Activated CD4-positive, alpha-beta T cell treated with anti-CD3 and anti-CD28 coated beads, Interleukin-2, amount 10 ng/mL, durations not matched to agents 24 days and 14 days (primary cell): ENCODE measurements at places on chromosomes 6 and 20. TPM values are rescaled to one million over a fixed set of nuclear protein-coding genes. Genes with fewer than 3 reads are reported as not detected.
A peak's percentile ranks its signal among the peaks of the same experiment; 100 is the strongest.

- DNase-seq = no peak
Measured at GRCh38 chr6:145699462-145699861, 35.9 kb downstream of the EPM2A start.

DNA sequence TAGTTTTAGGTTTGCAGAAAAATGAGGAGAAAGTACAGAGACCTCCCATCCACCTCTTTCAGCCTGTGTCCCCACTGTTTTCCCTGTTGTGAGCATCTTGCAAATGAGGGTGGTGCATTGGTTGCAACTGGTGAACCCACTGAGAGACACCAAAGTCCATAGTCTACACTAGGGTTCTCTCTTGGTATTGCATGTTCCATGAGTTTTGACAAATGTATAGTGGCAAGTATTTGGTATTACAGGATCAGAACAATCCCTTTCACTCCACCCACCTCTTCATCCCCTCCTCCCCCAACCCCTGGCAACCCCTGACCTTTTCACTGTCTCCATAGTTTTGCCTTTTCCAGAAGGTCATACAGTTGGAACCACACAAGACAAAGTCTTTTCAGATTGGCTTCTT, 20.1 kb downstream of the ZNF831 start:
- no peak for DNase-seq

DNA sequence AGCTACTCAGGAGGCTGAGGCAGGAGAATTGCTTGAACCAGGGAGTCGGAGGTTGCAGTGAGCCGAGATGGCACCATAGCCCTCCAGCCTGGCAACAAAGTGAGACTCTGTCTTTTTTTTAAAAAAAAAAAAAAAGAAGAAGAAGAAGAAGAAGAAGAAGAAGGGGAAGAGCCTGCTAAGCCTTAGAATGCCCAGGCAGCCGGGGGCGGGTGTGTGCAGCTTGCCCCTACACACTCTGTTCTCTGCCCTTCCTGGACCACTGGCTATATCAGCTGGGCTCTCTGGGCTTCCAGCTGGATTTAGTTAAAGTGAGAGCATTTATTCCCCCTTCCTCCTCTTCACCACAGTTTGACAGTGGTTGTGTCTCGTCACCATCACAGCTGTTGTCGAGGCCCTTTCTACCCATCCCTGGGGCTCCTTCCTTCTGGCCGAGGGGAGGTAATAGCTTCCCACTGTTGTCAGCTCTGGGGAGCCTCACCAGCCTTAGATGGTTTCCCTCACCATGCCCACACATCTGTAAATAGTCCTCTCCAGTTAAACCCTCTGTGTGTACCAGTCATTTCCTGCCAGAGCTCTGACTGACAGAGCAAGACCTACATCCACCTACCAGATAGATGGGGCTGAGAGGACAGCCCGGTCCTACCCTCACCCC, 77.6 kb downstream of the TRERF1 start:
- DNase-seq = no peak

TFEB gene
- 14.1 and 14.9 TPM in 2 replicates for total RNA-seq

- DNase-seq = no peak
Measured at GRCh38 chr20:58138395-58138794, 90.1 kb downstream of the ANKRD60 start.

DNA sequence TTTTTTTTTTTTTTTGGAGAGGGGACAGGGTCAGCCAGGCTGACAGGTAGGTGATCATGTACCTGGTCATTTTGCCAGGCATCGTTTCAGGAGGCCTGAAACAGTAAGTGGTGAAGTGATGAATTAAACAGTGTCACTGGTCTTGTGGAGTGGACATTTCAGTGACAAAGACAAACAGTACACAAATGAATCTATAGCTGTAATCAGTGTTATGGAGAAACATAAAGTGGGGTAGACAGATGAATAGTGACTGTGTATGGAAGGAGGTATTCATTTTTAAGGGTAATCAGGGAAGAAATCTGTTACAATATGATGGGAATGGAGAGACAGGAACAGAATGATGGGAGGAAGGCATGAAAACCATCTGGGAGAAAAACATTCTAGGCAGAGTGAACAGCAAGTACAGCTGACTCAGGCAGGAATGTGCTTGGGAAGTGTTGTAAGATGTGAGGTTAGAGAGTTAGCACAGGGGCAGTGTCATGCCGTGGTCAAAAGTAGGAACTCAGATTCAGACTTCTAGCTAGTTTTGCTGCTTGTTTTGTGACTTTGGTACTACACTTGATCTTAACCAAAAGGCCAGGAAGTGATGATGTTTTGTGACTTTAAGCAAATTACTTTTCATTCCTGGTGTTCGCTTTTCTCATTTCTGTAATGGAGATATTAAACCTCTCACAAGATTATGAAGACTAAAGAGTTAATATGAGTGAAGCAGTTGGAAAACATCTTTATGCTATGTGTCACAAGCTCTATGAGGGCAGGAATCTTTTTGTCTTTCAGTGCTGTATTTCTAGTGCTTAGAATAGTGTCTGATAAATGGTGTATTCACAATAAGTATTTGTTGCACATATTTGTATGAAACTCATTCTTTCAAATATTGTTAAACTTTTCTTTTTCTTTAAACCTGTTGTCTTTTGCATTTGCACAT, 43.4 kb downstream of the QKI start:
- DNase-seq = peak; percentile 62

GRCh38 chr6:150377211-150377781, 8.5 kb downstream of the IYD start:
- no peak for DNase-seq

GRCh38 chr6:22737331-22737730, 168.0 kb downstream of the HDGFL1 start:
- DNase-seq = no peak

GRCh38 chr6:80154160-80154559, 47.7 kb downstream of the BCKDHB start:
- DNase-seq = no peak

GRCh38 chr20:818001-818664, 15.4 kb upstream of the FAM110A start:
- DNase-seq = no peak

GRCh38 chr6:132790450-132790849, 8.0 kb downstream of the SLC18B1 start:
- DNase-seq = no peak

CPNE5 gene
- total RNA-seq = 0.31 and 0.65 TPM in 2 replicates

PROKR2 gene
- not detected in 2 replicates for total RNA-seq

- DNase-seq = peak; percentile 63
Measured at GRCh38 chr6:136921381-136921935, 643 bp upstream of the SLC35D3 start.

PNRC1 gene
- total RNA-seq = 48.3 and 51.2 TPM in 2 replicates

GRCh38 chr6:35092362-35093117, 48.6 kb downstream of the TCP11 start:
- no peak for DNase-seq

TRIM10 gene
- total RNA-seq = 0.07 and 0.09 TPM in 2 replicates

DNA sequence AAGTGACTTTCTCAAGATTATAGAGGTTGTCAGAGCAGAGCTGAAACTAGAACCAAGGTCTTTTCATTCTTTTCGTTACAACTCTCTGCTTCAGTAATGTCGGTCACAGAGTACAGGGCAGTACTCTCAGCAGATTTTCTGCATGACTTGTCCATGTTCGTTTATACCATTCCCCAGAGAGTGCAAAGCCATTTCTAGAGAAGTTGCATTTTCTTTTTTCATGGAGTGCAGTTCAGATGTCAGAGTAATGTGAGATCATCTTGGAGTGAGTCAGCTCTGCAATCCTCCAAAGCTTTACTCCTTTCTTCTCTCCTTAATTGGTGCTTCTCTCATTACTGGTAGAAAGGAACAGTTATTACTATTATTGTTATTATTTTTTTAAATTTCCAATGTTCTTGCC, 115.6 kb upstream of the B3GAT2 start:
- DNase-seq = no peak
